H9 (cell line): ENCODE measurements at places on chromosomes 16 and 17.

DNA sequence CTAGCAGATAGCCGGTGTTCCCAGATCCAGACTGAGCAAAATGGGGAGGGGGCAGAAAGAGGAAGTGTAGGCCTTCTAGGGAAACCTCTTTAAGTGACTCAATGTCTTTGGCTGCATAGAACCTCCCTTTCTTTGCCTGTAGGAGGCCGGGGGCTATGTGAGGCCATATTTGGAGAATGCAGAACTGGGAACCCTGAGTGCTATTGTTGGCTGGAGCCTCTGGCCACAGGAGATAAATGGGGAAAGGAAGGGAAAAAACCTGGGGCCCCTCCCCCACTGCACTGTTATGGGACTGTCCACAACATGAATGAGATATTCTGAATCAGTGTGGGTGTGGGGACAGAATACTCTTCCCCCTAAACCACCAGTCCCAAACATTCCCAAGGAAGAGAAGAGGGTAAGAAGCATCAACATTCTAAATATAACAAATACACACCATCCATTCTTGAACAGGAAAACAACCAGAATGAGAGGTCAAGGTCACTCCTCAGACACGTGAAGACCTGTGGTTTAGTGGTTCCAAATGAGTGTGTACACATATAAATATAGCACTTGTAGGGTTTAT, 2.4 kb downstream of the VPS25 start:
- DNase-seq, result no peak

- DNase-seq, result no peak
Measured at GRCh38 chr17:82088838-82089722, 9.0 kb downstream of the FASN start.

DNA sequence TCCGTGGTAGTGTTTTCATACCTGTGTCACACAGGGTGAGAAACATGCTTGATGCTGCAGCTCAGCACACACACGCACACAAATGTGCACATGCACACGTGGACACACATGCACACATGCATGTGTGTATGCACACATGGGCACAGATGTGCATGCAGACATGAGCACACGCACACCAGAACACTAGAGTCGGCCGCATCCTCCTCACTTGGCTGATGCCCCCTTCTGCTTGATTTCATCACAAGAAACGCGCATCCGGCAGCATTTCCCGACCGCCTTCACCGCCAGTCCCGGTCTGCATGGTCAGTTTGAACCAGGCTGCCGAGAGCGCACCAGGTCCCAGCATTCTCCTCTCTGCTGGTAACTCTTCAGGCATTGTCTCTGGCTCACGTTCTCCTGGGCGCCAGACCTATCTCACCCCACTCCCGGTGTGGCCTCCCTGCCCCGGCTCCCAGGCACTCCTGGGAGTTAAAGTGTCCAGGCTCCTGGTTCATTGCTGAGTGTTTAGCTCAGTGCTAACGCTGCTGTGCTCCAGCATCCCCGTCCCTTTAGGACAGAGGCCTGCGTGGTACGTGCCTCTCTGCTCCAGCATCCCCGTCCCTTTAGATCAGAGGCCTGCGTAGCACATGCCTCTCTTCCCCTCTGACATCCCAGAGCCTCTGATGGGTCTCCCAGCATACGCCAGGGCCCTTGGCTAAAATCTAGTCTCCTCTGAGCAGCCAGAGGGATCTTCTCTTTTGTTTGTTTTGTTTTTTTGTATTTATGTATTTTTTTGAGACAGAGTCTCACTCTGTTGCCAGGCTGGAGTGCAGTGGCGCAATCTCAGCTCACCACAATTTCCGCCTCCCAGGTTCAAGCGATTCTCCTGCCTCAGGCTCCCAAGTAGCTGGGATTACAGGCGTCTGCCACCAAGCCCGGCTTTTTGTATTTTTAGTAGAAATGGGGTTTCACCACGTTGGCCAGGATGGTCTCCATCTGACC, 16.0 kb downstream of the BAIAP2 start:
- DNase-seq, result no peak

DNA sequence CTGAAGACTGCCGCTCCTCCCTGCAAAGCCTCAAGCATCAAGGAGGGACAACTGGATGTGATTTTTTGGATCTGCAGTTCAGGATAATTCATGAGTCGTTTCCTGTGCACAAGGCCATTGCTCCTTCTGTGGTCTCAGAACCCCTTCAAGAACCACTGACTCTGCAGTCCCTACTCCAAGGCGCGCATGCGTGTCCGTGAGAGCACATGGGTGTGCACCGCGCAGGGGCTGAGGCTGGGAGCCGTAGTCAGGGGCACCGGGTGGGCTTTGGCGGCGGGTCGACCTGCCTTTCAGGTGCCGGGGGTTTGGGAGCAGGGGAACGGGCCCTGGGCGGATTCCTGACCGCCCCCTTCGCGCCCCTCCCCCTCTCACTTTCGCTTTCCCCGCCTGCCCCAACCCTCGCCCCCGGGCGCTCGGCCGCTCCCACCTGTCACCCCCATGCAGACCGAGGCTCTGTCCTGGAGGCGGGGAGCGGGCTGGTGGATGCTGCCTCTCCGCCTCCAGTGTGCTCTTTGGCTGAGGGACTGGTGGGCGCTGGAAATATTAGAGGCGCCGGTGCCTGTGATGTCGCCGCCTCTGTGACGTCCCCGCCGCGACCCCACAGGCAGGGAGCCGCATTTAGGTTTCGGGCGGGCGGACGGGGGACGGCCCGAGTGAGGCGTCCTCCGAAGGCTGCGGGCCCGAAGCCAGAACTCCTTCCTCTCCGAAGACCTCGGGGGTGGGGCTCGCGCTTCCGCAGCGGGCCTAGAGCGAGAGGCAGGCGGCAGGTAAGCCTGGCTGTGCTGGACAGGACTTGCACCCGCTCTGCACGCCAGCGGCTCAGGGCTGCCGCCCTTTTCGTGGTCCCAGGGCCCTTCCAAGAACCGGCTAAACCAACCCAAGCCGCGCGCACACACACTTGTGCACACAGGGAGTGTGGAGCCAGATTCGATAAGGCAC, at the start of gene SPATA32:
Gene SPATA32 (minus strand): TSS at position 518 of the 939 bp plus-strand sequence. CDS start 78 bp downstream, at position 440.
- DNase-seq, result peak; percentile 82

DNA sequence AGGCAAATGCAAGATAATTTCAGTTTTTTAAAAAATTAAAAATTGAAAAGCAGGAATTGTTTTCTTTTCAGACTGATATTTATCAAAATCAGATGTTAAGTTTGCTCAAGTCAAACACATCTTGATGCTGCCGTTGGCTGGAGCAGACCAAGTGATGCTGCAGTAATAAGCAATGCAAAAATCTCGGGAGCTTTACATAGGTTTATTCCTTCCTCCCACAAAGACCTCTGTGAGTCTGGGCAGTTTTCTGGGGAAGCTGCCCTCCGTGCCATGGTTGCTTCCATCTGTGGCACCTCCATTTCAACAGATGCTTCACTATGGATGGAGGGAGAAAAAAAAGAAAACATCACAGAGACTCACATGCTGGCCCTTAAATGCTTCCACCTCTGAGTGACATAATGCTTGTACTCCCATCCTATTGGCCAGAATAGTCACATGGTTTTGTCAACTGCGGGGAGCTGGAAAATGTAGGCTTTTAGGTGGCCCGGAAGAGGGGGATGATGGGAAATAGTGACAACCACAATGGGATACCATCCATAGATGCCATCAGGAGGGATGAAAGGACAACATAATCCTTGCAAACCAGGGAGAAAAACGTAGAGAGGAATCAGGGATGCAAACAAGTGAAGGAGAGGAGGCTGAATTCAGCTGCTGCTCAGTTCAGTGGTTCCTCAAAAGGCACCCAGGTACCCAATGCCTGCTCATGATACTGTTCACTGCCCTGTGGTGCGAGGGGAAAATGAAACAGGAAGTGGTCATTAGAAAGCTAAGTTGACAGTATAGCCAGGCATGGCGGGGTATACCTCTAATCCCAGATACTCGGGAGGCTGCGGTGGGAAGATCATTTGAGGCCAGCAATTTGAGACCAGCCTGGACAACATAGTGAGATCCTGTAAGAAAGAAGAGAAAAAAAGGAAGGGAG, 13.5 kb upstream of the ERCC4 start:
- no peak for DNase-seq

DNA sequence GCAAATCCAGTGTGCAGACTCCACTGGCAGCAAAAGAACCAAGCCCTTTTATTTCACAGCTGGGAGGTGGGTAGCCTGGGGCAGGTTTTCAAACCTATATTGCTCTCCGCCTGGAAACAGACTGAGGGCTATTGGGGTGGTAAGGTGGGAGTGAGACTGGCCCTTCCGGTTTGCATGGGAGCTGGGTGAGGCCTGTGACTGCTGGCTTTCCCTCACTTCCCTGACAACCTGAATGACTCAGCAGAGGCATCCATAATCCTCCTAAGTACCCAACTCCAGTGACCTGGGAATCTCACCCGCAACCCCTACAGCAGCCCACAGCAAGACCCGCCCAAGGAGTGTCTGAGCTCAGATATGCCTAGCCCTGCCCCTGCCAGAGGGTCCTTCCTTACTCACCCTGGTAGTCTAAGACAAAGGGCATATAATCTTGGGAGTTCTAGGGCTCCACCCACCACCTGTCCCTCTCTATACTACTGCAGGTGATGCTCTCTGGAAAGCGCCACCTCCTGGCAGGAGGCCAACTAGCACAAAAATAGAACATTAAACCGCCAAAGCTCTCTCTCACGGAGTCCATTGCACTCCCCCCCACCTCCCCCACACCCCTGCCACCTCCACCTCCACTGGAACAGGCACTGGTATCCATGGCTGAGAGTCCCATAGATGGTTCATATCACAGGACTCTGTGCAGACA, 602.0 kb upstream of the C16orf82 start:
- no peak for DNase-seq

- DNase-seq, result no peak
Measured at GRCh38 chr16:3781421-3781820, 64.1 kb upstream of the TRAP1 start.

DNA sequence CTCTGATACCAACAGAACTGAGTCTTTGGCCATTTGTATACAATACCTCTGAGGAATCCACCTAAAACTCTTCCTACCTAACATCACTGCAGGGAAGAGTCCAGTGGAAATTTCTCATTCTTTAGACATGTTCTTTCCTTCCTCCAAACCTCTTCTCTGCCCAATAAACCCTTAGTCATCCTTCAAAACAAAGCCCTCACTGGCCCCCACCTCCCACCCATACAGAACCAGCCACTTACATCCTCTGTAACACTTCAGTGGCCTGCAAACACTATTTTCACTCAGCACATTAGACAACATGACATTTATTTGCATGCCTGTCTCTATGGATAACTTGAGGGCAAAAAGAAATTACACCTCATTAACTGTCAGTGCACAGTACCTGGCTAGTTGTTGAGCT, 200.3 kb upstream of the NOG start:
- DNase-seq, result no peak
